ENCODE measurements at places on chromosomes 3 and 15.

- no peak for DNase-seq
These were observed 35.7 kb downstream of the SQOR start for GRCh38 chr15:45670511-45670910.

GRCh38 chr3:15539066-15539465, 17.6 kb upstream of the COLQ start:
- no peak for DNase-seq

DNA sequence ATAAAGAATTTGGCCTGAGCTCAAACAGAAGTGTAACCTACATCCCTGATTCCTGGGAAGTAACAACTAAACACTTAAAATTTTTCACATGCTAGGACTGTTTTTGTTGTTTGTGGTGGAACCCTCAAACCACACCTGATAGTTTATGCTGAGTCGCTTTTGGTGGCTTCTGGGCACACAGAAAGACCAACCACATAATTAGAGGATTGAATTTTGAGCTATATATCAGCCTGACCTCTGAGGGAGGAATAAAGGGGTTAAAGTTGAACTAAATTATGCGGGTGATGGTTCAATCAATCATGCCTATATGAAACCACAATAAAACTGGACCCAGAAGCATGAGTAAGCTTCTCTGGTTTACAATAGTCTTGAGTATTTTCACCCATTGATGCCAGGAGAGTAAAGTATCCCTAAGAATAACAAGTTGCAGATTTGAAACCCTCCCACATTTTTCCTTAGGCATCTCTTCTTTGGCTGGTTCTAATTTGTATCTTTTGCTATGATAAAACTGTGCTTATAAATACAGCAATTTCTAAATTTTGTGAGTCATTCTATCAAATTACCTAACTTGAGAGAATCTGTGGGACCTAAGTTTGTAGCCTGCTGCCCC, 1304.5 kb upstream of the GBE1 start:
- no peak for DNase-seq

- DNase-seq, result no peak
These were observed 18.6 kb downstream of the MAP3K13 start for GRCh38 chr3:185381320-185382058.

GRCh38 chr15:51658664-51659063, 22.6 kb upstream of the SCG3 start:
- DNase-seq, result no peak

- no peak for DNase-seq
These were observed 9.9 kb upstream of the PAQR9 start for GRCh38 chr3:142973217-142974009.

- no peak for DNase-seq
These were observed 90.8 kb downstream of the ZPLD1 start for GRCh38 chr3:102525624-102526023.

DNA sequence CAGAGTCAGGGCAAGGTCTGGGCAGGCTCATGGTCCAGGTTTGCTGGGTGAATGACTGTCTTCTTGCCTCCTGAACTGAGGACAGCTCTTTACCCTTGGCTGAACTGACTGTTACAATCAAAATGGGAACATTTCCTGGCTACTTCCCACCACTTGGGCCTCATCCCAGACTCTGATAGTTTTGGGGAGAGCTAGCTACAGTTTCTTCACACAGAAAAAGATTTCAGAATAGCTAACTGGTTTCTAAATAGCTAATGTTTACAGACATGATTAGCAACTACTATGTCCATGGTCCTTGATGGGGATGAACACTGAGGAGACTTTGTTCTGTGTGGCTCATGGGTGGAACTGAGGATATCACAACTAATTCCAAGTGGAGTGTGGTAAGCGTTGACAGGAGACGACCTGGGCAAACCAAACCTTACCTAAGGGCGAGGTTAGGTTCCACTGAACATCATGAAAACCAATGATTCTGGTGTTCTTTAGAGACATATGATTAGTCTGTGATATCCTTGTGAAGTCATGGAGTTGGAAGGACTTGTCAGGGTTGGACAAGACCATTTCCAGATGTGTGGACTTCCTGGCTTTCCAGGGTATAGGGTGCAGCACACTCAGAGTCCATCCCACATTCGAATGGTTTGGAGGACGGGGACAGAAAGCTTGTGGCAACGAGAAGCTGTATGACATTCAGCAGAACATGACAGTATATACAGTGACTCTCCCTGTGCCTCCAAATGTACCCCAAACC, 7.3 kb downstream of the ALPK3 start:
- DNase-seq, result no peak

DNA sequence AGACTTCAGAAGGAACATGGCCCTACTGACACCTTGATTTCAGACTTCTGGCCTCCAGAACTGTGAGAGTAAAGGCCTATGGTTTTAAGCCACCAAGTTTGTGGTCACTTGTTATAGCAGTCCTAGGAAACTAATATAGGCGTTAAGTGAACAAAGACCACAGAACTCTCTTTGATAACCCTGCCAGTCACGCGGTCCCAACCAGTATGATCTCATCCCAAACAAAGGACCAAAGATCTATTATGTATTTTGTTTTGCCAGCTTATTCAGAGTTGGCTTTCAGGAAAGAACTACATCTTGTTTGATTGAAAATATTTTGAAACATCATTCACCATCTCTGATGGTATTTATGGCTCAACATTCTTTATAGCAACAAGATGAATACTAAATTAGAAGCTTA, 294.4 kb upstream of the SLCO3A1 start:
- no peak for DNase-seq

DNA sequence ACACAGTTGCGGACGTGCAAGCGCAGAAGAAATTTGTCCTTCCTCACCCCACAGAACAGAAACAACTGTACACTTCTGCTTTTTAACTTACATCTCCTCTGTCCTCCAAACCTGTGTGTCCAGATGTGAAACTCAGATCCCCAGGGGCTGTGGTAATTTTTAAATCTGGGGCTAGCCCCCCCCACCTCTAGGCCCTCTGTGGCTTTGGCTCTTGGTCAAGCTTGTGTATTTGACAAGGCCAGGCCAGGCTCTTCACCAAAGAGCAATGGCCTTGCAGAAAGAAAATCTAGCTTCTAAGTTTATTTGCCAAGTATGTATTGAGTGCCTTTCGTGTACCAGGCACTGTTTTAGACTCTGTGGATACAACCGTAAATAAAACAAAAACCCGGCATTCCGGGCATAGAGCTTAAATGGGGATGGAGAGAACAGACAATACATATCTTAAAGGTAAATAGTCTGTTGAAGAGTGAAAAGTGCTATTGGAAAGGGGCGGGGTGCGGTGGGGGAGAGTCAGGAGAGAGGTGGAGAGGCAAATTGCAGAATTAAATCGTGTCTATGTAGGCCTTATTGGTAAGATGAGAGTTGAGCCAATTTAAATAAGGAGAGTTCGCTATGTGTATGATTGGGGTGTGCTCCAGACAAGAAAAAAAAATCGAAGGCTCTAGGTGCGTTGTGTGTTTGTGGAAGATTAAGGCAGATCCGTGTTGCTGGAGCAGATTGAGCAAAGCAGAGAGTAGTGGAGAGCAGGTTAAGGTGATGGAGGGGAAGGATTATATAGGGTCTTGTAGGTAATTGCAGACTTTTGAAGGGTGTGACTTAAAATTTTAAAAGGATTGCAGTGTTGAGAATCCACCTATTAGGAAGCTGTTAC, 781 bp upstream of the DPH6 start:
- no peak for DNase-seq

DNA sequence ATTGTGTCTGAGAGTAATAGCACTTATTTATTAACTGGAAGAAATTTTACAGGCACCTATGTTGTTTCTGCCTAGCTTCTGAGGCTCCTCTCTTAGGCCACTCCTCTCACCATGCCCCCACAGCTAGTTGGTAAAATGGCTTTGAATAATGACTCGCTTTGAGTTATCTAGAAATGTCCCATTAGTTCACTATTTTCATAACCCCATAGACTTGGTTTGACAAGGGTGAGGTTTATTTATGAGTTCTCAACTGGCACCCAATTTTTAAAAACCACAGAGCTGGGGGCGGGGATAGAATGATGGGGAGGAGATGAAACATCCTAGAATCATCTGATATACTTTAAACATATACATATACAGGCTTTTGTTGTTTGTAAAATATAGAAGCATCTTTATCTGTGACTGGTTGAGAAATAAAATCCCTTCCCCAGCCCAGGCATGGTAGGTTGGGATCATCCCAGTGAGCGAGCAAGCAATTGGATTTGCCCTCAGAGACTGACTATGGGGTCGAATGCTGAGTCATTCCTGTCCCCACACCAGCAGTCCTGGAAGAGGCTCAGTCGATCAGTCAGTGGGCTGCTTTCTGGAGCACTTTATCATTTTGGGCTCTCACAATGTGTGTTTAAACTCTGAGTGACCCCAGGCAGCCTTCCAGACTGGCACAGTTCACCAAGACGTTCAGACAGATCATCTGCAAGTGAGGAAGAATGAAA, 60.2 kb upstream of the TSEN2 start:
- DNase-seq, result peak; percentile 72

- DNase-seq, result no peak
These were observed 11.4 kb downstream of the CCDC14 start for GRCh38 chr3:123949641-123950040.

DNA sequence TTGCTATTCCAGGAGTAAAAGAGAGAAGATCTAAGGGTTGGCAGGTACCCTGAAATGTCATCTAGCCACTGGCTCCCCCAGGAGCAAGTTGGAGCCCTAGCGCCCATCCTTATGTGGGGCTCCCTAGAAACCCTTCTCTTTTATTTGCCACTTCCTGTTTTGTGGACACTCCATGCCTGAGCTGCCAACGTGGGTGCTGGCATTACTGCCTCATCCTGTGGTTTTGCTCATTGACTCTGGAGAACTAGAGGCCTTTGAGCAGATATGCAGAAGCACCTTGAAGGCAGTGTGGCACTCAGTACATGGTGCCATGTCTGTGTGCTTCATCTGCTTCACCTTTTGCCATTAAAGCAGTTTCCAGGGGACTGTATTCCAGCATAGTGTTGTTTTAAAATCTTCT, 8.1 kb downstream of the EDEM1 start:
- DNase-seq, result peak; percentile 74

GRCh38 chr15:75061272-75061671, 37.9 kb downstream of the PPCDC start:
- DNase-seq, result peak; percentile 56

DNA sequence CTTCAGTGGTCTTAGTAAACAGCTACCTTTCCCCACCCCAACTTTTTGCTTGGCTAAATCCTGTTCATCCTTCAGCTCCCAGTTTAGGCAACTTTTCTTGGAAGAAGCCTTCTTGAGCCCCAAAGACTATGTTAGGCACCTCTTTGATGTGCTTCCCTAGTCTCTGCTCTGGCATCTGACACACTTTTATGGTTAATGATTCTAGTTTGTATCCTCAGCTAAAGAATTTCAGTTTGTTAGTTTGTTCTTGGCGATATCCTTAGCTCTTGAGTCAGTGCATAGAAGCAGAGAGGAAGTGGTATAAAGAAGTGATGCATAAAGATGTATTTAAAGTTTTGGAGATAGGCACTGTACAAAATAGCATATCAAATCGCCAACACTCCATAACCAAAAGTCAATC, 168.4 kb downstream of the WDR72 start:
- DNase-seq, result no peak

GRCh38 chr3:129888771-129889170, 4.7 kb downstream of the TMCC1 start:
- DNase-seq, result no peak

GRCh38 chr15:74184582-74185091, 11.1 kb downstream of the ISLR start:
- DNase-seq, result no peak

DNA sequence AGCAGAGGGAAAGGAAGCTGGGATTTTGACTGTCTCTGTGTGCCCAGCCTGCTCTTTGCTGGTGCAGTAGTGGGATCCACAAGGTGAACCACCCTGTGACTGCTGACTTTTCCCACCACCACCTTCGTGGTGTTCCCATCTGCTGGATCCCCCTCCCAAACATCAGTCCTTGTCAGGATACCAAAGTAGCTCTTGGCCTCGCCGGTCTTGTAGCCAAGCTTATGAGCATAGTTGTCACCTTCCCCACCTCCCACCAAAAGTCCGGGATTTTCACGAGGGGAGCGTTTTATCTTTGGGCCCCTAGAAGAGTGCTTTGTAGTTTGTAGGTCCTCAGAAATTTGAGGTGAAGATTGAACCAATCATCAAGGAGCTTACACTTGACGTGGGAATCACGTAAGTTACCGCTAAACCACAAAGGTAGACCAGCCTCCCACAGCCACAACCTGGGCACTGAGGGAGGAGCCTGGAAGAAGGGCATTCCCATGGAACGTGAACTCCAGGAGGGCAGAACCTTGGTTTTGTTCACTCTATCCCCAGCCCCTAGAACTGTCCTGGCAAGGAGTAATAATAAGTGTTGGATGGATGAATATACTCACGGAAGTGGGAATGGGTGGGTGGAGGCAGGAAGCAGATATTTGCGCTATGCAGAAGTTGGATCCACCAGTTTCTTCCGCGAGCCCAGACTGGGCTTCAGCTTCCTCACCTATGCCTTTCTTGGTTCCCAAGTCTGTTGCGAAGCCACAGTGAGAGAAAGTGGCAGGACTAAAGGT, 814 bp upstream of the TEX264 start:
- DNase-seq, result no peak

GRCh38 chr3:127903611-127904375, 11.2 kb upstream of the KBTBD12 start:
- no peak for DNase-seq

- DNase-seq, result peak; percentile 51
These were observed 12.4 kb downstream of the CIB1 start for GRCh38 chr15:90221246-90221900.

DNA sequence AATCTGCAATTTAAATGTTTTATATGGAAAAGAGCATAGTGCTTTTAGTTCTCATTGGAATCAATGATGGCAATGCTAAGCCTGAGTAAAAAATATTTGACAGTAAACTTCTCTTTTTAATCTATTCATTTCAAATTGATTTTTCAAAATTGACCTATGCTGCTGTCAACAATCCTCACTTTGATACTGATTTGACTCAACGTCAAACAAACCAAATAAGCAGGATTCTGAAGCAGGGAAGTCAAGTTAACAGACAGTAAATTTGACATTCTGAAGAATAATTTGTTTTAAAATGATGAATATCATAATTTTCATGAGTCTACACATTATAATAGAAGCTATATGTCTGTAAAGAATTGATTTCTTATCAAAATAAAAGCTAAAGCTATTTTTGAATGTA, 1053.1 kb downstream of the DIPK2A start:
- no peak for DNase-seq

DNA sequence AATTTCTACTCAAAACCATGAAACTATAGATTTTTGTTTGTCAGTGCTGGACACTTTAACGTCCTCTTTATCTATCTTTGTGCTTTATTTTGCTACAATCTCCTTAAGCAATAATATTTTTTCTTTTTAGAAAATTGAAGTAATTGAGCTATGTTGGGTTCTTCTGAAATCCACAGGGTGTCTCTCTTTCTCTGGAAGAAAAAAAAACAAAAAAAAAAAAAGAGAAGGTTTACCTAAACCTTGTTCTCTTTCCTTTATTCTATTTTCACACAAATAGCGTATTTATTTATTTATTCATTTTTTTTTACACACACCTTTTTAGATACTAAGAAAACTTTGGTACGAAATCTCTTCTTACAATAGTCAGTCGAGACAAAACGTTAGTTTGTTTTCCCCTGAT, 601.0 kb downstream of the EDEM1 start:
- no peak for DNase-seq

- no peak for DNase-seq
These were observed 1.9 kb downstream of the RAP2B start for GRCh38 chr3:153163756-153164550.

All from activated CD4-positive, alpha-beta T cell treated with anti-CD3 and anti-CD28 coated beads, Interleukin-10, Interleukin-2, amounts not matched to agents 100 ng/mL and 50 ng/mL, durations not matched to agents 16 hours and 8 hours (primary cell).